Activated CD8-positive, alpha-beta T cell treated with anti-CD3 and anti-CD28 coated beads for 36 hours (primary cell): ENCODE measurements at places on chromosomes 6 and 20. TPM values are rescaled to one million over a fixed set of nuclear protein-coding genes. Genes with fewer than 3 reads are reported as not detected.

GSTA3 gene
- total RNA-seq, result not detected

SEL1L2 gene
- not detected for total RNA-seq

HLA-DQA1 gene
- 3.4 TPM for total RNA-seq

ASIP gene
- not detected for total RNA-seq

SLC35D3 gene
- total RNA-seq, result not detected

IMPG1 gene
- not detected for total RNA-seq

MCCD1 gene
- total RNA-seq, result not detected

EPPIN gene
- total RNA-seq, result not detected

DNA sequence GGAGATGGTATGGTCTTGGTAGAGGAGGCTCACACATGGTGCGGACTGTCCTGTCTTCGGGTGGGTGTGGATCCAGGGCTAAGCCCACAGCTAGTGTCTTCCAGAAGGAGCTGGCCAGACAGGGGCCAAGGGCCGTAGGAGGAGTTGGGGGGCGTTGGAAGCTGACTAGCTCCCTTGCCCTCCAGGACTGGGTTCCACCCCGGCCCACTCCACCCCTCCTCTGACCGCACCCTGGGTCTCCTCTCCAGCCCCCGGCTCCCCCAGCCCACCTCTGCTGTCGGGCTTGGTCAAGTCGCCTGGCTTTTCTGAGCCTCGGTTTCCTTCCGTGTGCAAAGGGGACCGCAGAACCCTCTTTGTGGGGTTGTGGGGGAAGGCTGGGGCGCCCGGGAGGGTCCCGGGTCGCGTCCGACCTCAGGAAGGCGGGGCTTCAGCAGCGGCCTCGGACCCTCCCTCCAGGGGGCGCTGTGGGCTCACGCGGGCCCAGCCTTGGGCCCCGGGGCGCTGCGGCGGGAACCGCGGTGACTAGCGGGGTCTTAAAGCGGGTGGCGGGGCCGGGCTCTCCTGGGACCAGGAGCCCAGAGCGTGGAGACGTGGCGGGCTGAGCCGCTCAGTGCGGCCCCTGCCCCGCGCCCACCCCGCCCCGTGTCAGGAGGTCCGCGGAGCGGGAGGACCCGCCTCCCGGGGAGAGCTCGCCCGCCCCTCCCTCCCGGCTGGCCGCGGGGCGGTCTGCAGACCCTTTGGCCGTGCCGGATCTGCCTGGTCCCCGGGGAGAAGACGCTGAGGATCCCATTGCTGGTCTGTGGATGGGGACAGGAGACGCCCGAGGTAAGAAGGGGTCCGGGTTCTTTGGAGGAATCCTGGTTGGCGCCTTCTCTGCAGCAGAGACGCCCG is 5.4 kb downstream of the NPBWR2 start:
- H3K36me3 ChIP-seq, result no peaks in the 10 kb centered on the region
- peak; percentile 79 for DNase-seq
- peaks cover 16% of the 10 kb centered on the region for H3K4me1 ChIP-seq
- peaks cover 14% of the 10 kb centered on the region for H3K27me3 ChIP-seq
- no peak overlapping the region for H3K27ac ChIP-seq

DNA sequence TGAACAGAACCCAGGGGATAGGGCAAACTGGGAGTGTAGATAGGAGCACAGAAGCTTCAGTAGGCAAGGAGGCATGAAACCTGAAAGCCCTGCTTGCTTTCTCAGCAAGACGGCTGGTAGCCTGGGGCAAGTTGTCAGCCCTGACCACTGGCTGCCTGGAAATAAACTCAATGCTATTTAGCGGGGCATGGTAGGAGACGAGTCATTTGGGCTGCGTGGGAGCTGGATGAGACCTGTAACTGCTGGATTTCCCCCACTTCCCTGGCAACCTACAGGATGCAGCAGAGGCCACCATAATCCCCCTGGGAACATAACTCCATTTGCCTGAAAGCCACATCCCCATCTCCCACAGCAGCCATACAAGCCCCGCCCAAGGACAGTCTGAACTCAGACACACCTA is 332.6 kb upstream of the TBX18 start:
- no peaks in the 10 kb centered on the region for H3K36me3 ChIP-seq
- DNase-seq, result no peak
- no peak overlapping the region for H3K4me3 ChIP-seq
- H3K27me3 ChIP-seq, result no peaks in the 10 kb centered on the region
- no peak overlapping the region for H3K27ac ChIP-seq

DNA sequence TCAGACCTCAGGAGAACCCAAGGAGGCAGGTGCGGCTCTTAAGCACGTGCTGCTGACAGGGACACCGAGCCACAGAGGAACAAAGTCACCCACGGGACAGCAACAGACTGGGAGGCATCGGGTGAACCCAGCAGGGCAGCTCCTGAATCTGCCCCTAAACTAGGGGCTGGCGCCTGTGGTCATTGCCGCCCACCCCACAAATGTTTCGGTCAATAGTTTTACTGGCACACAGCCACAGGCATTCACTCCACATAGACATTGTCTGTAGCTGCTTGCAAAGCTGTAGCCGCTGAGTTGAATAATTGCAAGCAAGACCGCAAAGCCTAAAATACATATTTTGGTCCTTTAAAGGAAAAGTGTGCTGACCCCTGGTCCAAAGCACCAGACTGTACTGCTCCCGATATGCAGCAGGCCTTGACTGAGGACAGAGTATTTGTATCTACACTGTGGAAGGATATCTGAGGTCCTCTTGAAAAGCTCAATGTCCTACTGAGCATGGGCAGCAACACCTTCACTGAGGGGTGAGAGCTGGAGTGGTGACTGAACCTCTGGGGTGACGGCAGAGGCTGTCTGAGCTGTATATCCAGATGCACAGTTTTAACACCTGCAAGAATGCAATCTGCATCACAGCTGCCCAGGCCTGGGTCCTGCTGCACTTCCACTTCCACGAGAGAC is 310.3 kb downstream of the THBS2 start:
- no peak for DNase-seq
- H3K36me3 ChIP-seq, result no peaks in the 10 kb centered on the region
- H3K27me3 ChIP-seq, result peaks cover 4% of the 10 kb centered on the region
- H3K27ac ChIP-seq, result no peak overlapping the region
- no peak overlapping the region for H3K4me3 ChIP-seq

DNA sequence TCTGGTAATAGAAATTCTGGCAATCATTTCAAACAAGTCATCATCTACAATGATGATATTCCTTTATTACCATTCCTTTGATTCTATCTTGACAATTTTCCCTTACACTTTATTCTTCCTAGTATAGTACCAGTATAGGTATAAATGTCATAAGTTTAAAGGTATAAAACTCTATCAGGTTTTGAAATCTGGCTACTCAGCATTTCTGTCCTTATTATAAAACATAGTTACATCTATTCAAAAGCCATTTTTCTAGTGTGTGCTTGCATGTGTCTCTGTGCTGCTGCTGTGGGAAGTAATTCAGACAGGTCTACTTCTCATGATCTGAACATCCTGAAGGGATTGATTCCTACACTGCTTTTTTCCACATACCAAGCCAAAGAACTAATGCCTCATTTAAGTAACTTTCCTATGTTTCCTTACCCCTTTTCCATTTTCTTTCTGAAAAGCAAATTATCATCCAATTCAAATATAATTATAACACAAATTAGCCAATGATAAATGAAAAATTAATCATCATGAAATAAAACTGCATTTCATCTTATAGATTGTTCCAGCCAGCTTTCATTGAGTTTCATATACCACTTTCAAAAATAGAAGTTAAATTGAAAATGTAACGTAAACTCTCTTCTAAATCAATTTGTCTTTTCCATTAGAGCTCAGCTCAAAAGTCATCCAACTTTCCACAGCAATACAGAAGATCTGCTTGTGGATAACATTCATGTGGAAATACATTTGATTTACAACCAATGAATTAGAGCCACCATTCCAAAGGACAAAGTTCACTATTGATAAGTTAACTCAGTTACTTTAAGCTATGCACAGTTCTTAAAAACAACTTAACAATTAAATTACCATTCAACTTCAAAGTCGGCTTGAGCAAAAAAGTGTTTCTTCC is 35.9 kb downstream of the COL12A1 start:
- no peak for DNase-seq
- no peaks in the 10 kb centered on the region for H3K4me1 ChIP-seq
- peaks cover 7% of the 10 kb centered on the region for H3K27me3 ChIP-seq
- no peak overlapping the region for H3K27ac ChIP-seq
- H3K36me3 ChIP-seq, result no peaks in the 10 kb centered on the region

DNA sequence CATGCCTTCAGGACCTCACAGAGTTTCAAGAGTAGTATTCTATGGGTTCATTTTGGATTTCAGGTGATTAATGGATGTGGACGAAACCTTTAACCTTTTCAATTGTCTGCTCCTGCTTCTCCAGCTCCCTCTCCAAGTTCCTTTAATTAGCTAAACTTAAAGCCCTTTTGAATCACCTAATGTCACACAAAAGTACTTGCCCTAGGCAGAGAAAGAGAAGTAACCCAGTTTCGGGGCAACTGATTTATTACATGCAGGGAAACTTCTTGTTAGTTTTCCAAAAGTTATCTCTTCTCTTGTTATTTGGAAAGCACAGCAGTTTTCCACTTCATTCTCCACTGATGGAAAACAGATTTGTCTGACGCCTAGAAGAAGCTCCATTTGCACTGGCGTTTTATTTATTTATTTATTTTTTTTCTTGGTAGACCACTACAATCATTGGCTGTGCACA is 407.7 kb upstream of the JARID2 start:
- H3K27me3 ChIP-seq, result peaks cover 12% of the 10 kb centered on the region
- no peak overlapping the region for H3K27ac ChIP-seq
- no peak overlapping the region for H3K4me3 ChIP-seq
- H3K36me3 ChIP-seq, result no peaks in the 10 kb centered on the region

DNA sequence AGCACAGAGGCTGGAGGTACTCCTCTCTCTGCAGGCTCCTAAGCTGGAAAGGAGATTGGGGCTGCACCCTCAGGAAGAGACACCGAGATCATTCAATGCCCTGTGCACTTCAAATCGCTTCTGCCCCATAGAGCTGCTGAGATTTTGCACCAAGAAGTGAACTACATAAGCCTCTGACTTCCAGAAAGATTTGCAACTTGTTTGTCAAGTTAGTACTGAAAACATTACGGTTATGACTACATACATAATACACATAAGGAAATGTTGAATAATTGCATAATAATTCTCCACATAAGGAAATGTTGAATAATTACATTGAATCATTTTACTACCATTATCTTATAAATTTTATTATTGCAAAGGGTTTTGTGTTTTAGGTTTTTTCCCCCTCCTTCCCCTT is 120.3 kb upstream of the SASH1 start:
- H3K36me3 ChIP-seq, result no peaks in the 10 kb centered on the region
- no peak overlapping the region for H3K4me3 ChIP-seq
- no peak overlapping the region for H3K27ac ChIP-seq
- H3K27me3 ChIP-seq, result peaks cover 31% of the 10 kb centered on the region
- no peak for DNase-seq

DNA sequence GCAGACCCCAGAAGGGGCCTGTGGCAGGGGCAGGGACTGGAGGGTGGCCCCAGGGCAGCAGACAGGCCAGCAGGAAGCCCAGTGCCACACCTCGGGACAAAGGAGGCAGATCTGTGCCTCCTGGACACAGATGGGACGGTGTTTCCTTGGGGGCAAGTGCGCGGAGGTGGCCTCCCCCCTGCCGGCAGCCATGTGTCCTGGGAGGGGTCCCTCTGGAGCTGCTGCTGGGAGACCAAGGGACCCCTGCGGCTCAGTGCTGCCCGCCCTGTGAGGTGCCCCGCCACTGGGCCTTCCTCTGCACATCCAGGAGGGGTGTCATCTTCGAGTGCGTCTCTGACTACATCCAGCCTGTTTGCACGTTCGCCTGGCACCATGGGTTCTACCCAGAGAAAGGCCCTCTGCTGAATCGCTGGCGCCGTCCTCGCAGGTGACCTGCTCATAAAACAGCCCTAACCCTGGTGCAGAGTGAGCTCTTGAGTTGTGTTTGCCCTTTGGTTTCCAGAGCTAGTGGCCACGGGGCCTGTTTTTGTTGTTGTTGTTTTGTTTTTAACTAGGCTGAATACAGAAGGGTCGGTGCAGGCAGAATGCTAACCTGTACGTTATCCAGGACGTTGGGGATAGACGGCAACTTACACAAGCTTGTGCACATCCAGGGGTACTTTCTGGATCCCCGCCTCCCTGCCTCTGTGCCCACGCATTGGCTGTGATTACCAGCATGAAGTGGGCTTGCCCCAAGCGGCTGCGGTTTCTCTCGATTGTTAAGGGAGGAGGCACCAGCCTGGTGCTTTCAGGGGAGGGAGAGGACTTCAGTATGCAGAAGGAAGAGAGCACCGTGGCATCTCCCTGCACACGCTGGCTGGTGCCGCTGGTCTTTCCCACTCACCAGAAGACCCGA is 1.3 kb upstream of the KCNQ2 start:
- no peak overlapping the region for H3K27ac ChIP-seq
- H3K27me3 ChIP-seq, result peaks cover 46% of the 10 kb centered on the region
- no peak overlapping the region for H3K4me3 ChIP-seq

DNA sequence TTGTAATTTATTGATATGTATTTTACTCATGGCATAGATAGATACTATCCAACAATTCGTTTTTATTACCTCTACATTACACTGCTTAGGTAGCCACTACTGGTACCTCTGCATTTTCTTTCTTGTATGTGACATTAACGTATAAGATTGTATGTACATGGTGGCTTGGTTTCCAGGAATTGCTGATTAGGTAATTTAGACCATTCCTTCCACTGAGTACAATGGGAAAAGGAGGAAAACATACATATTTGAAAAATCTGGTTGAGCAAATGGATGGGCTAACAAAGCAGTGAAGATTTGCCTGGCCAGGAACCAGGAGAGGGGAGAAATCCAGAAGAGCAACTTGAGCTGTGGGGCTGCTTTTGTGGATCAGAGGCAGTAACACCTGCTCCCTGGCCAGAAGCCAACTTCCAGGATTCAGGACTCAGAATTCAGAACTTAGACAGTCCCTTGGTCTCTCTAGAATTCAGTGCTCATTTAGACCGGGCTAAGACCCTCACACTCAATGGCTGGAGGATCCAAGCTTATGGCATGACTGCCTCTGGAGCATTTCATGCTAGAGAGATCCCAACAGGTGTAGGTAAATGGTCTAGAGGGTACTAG is 17.9 kb upstream of the MICB start:
- DNase-seq, result no peak
- H3K27ac ChIP-seq, result no peak overlapping the region
- H3K36me3 ChIP-seq, result no peaks in the 10 kb centered on the region
- H3K4me1 ChIP-seq, result peaks cover 8% of the 10 kb centered on the region
- no peak overlapping the region for H3K4me3 ChIP-seq

DNA sequence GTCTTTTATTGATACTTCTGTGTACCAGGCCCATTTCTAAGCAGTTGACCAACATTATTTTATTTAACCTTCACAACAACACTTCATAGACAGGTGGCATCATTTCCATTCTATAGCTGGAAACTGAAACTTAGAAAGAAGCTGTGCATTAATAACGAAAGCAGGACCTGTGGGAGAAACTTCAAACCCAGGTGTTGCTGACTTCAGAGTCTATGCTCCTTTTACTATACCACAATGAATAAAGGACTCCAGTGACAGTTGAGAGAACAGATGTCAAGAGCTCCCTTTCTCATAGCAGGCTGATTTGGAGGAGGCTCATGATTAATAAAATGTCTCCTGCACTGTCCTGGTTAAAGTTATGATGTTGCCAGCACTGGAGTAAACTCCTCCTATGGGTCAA is 56.6 kb upstream of the POU3F2 start:
- peaks cover 15% of the 10 kb centered on the region for H3K27me3 ChIP-seq
- DNase-seq, result peak; percentile 4
- no peaks in the 10 kb centered on the region for H3K4me1 ChIP-seq
- no peak overlapping the region for H3K27ac ChIP-seq

- H3K27ac ChIP-seq, result no peak overlapping the region
- peaks cover 11% of the 10 kb centered on the region for H3K36me3 ChIP-seq
- H3K27me3 ChIP-seq, result no peaks in the 10 kb centered on the region
- H3K4me3 ChIP-seq, result no peak overlapping the region
These were observed 69.0 kb downstream of the NCOA7 start for GRCh38 chr6:125859727-125860126.

GRCh38 chr20:6626805-6627204 is 140.7 kb upstream of the BMP2 start:
- no peaks in the 10 kb centered on the region for H3K27me3 ChIP-seq
- no peaks in the 10 kb centered on the region for H3K36me3 ChIP-seq
- H3K4me3 ChIP-seq, result no peak overlapping the region
- no peaks in the 10 kb centered on the region for H3K4me1 ChIP-seq
- DNase-seq, result no peak
- no peak overlapping the region for H3K27ac ChIP-seq
